ENCODE measurements at places on chromosomes 2 and 18. TPM values are rescaled to one million over a fixed set of nuclear protein-coding genes. Genes with fewer than 3 reads are reported as not detected.
A peak's percentile ranks its signal among the peaks of the same experiment; 100 is the strongest.

DNA sequence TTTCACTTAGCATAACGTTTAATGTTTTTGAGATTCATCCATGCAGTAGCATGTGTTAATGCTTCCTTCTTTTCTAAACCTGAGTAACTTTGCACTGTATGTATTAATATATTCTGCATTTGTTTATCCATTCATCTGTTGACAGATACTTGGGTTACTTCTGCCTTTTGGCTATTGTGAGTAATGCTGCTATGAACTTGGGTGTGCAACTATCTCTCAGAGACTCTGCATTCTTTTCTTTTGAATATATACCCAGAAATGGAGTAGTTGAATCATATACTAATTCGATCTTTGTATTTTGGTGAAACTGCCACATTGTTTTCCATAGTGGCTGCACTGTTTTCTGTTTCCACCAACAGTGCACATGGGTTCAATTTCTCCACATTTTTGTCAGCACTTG, 128.3 kb downstream of the SH3BP4 start:
- no peak for DNase-seq

DNA sequence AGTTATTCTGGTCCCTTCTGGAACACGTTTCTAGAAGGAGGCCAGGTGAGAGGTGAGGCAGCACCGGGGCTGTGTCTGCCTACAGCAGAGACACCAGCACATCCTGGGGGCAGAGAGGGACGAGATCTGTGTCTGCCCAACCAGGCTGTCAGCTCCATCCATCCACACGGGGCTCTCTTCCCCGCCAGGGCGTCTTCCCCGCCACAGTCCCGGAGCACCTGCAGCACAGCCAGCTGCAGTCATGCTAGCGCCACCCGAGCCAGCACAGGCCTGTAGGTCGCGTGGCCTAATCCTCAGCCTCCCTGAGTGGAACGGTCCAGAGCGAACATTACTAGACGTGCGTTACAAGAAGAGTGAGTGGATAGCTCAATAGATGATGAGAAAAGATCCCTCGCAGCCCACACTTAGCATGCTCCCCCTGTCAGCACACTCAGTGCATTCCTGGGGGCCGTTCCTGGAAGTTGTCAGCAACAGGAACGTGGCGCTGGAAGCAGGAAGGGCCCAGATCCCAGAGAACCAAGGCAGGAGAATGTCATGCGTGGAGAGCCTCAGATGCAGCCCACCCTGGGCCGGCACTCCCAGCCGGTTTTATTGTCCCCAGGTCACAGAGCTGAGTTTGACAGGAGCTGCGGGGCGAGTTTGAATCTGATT, 179.0 kb downstream of the TWIST2 start:
- no peak for DNase-seq

DNA sequence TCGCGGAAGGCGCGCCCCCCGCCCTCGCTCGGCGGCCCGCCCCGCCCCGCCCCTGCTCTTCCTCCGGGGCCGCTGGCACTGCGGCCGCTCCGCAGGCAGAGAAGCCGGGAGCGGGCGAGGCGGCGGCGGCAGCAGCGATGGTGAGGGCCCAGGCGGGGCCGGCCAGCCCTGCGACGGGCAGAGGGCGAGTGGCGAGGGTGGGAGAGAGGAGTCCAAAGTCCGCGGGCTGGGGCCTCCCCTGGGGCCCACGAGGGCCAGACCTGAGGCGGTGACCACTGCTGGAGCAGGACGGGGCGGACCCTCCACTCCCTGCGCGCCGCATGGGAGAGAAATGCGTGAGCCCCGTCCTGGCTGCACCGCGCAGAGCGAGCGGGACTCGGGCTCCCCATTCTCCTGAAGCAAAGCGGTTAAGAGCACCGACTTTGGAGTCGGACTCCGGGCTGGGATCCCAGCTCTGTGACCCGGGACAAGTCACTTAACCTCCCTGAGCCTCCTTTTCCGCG, at the start of gene VAMP5:
TSS of gene VAMP5 (plus strand) at position 78 of the 503 bp plus-strand sequence. CDS start at position 138, 60 bp downstream.
- DNase-seq, result peak; percentile 70

- DNase-seq, result no peak
Measured at GRCh38 chr18:38496222-38496793, 930.7 kb upstream of the CELF4 start.

Gene CASP10
- 3.8 TPM for total RNA-seq

GRCh38 chr2:227406177-227407031, 18.7 kb upstream of the SCYGR1 start:
- DNase-seq, result no peak

Gene DNAH7
- not detected for total RNA-seq

Gene PTMA
- 263 TPM for total RNA-seq

DNA sequence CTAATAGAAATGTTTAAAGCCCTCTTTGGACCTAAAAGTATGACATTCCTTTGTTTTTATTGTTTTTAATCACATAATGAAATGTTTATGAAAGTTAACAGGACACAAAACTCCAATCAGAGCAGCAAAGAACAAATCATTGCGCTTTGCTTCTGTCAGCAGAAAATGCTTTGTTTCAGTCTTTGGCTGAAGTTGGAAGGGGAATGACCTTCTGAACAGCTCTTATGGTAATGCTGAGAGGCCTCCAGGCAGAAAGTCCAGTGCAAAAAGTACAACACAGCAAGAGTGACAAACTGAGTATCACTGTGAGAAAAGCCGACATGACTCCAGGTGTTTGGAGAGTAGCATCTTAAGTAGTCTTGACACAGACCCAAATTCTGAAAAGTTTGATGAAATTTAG, 147.7 kb upstream of the SP5 start:
- DNase-seq, result no peak

DNA sequence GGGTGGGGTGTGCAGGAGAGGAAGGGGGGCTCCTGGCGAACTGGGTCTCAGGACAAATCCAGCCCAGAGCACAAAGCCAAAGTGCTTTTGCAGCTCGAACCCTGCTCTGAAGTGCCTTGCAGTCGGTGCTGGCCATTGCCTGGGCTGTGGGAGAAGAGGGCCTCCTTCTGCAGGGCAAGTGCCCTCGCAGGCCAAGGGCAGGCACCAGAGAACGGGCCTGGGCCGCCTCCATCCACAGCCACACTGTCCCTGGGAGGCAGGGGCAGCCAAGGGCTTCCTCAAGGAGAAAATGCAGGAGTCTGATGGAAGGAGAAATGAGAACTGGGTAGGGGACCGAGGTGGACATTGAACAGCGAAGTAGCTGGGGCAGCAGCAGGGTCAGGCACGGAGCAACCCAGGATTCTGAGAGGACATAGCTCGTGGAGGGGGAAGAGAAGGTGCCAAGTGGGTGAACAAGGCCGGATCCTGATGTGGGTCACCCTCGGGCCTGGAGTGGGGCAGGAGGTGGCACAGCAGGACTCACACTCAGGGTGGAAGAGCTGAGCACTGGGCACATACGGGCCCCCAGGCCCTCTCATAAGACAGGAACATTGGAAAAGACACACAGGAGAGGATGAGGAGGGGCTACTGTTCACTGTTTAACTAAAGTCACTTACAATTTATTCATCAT, 312.8 kb upstream of the SALL3 start:
- DNase-seq, result peak; percentile 3

Data from psoas muscle (tissue), 8 donors.